ENCODE measurements at places on chromosomes 6 and 20.

DNA sequence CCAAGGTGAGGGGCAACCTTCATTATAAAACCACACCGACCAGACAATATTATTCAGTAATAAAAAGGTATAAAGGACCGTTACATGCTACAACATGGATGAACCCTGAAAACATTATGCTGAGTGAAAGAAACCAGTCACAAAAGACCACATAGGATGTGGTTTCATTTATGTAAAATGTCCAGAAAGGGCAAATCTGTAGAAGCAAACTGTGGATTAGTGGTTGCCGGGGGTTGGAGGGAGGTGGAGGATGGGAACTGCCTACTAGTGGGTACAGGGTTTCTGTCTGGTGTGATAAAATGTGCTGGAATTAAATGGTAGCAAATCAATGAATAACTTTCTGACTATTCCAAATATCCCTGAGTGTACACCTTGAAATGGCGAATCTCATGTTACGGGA, 10.2 kb upstream of the PRND start:
- DNase-seq = no peak

DNA sequence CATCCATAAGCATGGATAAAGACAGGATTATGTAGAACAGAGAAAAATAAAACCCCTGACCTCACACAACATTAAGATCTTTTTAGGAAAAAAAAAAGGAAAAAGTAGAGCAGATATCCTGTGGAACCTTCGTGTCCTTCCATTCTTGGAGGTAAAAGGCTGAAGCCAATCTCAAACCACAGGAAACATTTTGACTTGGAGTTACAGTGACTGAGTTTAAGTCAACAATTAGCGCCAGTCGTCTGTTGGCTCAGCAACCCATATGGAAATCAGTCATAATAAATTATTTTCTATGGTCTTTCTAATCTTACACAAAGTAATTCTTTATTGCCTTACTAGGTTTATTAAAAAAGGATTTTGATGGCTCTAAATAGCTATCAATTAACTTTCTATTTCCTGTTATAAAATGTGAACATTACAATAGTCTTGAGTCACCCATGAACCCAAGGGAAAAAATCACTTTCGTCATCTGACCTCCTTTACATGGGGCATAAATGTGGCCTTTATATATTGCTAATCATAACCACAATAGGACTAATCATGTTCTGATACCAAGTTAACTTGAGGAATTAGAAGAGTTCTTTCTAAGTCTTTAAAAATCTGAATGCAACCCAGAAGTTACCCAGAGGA, 592.9 kb downstream of the TFAP2B start:
- DNase-seq = no peak

DNA sequence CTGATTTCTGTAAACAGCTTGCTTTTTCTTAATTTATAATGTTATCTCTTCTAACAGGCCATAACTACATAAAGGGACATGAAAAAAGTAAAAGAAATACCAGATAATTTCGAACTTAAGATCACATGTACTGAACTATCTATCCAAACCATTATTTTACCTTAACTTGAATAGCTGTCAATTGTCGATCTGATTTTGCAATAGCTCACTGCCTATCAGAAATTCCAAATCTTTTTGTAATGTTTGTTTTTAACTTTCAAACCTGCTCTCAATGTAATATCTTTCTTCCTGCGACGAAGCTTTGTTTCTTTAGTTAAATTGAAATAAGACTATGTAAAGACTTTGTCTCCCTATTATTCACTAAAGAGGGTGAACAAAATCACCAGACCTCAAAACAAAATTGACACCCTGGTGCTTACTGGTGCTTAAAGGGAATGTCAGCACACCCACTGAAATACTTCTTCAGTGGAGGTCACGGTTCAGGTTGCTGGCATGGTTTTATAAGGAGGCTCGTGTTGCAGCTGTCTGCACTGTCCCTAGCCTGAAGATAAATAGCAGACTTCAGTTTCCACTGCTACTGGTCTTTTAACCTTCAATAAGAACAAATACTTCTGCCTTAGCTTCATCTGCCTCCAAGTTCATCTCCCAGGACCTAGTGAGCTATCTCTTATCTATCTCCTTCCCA, 117.5 kb upstream of the QKI start:
- DNase-seq = no peak

DNA sequence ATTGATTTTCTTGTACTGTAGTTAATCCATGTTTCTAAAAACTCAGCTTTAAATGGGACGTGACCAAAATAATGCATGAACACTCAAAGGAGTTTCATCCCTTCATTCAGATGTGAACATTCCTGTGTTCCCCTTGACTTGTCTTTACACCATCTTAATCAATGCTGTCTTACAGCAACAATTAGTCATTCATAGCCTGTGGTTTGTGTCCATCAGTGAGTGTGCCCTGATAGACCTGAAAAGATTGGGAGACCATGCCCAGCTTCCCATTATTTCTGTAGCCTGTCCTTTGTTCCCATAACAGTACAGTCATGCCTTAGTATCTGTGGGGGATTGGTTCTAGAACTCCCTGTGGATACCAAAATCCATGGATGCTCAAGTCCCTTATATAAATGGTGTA, 23.9 kb downstream of the NT5E start:
- no peak for DNase-seq

DNA sequence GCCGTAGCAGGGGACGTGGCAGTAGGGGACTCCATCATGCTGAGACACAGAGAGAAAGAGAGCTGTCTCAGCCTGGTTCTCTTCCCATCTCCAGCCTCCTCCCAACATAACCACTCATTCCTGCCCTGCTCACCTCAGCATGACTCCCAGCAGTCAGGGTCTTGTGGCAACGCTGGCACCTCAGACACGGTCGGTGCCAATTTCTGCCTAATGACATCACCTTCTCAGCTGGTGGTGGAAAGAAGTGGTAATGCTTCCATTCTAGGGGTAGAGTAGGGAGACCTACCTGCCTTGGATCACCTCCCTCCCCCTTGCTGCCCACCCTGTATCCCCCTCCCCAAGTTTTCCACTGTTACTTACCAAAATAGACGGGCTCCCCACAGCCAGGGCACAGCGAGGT, 2.5 kb downstream of the CRIP3 start:
- no peak for DNase-seq

- DNase-seq = no peak
Measured at GRCh38 chr20:45745015-45745414, 22.9 kb downstream of the SPINT4 start.

DNA sequence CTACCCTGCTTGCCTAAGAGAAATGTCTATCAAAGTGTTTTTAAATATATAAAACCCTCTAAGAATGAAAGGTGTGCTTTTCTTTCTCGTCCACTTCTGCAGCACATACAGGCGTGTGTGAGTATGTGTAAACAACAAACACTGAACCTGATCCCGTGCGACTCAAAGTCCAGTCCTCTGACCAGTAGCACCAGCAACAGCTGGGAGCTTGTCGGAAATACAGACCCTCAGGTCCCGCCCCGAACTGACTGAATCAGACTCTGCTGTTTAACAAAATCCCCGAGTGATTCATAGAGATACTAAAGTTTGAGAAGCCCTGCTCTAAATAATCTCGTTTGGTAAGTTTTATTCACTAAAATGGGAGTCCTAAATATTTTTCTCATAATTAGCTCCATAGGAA, 208.0 kb upstream of the KCNQ5 start:
- DNase-seq = no peak

DNA sequence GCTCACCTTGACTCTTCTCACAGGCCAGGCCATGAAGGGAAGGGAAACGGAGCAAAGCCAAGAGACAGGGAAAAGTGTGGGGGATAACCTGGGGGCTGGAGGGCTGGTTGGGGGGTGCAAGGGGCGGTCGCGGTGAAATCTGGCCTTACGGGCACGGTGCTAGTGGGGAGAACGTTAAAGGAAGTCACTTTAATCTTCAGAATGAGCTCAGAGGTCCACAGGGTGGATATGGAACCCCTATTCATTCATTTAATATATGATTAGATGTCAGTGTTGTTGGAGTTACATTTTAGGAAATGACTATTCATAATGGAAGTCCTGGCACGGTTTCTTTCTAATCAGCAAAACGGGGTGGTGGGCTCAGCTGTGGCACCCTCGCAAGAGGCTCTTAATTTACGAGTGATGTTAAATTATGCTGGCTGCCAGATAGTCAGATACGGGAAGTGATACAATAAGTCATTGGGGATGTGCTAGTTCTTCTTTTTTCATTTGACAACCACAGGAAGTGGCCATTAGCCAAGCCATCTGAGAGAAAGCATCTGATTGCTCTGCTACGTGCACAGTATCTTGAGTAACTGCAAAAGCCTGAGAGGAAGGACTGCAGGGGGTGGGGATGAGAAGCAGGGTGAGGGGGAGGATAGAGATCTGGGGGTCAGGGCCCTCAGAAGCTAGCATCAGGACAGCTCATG, 253.0 kb downstream of the QKI start:
- peak; percentile 35 for DNase-seq

DNA sequence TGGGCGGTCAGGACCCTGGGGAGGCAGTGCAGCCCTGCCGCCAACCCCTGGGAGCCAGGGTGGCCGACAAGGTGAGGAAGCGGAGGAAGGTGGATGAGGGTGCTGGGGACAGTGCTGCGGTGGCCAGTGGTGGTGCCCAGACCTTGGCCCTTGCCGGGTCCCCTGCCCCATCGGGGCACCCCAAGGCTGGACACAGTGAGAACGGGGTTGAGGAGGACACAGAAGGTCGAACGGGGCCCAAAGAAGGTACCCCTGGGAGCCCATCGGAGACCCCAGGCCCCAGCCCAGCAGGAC, 4.0 kb upstream of the COL9A3 start:
- no peak for DNase-seq

- DNase-seq = no peak
Measured at GRCh38 chr6:150150821-150151646, 8.2 kb downstream of the PPP1R14C start.

DNA sequence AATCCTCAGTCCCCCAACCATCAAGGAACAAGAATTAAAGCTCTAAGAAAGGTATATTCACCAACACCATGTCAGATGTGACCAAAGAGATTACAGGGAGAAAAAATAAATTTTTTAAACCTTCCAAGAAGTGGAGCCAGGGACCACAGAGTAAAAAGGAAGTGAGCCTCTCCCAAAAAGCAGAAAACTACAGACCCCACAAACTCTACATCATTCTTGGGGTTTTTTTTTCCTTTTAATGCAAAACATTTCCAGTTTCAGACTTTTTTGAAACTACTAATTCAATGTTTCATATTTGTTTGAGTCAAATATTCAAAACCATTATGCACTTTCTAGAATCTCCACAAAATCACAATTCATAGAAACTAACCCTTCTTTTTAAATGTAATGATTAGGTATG, 6.8 kb upstream of the IL17F start:
- DNase-seq = no peak

GRCh38 chr20:7505152-7505834, 435.0 kb downstream of the HAO1 start:
- no peak for DNase-seq

DNA sequence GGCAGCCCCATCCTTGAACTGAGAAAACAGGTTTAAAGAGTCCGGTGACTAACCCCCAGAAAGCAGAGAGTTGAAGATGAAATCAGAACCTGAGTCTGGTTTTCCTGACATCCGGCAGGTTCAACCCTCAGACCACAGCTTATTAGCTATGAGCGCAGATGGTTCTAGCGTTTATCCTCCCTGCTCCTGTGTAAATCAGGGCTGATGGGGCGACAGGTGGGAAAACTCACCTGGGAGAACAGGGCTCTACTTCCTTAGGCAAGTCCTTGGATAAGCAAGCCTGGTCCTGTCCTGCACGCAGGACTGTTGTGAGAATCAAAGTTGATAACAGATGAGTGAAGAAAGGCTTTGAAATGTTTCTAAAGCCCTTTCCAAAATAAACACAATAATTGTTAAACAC, 31.4 kb downstream of the GHRH start:
- DNase-seq = no peak

GRCh38 chr6:132289756-132290155, 111.5 kb downstream of the MOXD1 start:
- no peak for DNase-seq

DNA sequence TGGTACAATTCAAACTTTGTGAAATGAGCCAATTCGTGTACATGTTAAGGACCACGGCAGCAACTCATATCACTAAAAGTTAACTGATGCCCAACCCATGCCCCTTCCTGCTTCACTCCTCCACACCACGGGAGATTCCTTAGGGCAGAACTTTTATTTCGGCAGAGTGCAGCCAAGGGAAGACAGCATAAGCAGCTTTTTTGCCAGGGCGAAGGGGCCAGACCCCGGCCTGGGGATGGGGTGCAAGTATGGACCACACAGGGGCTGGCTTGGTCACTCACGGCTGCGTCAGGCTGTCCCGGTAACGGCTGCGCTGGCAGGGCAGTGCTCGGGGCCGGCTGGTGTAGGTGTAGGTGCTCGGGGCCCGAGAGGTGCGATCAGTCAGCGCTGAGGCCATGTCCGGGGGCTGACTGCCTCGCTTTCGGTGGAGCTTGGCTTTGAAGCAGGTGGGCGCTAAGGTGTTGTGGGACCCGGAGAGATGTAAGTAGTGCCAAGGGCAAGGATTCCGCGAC, 792 bp downstream of the RSPH3 start:
- DNase-seq = peak; percentile 23

DNA sequence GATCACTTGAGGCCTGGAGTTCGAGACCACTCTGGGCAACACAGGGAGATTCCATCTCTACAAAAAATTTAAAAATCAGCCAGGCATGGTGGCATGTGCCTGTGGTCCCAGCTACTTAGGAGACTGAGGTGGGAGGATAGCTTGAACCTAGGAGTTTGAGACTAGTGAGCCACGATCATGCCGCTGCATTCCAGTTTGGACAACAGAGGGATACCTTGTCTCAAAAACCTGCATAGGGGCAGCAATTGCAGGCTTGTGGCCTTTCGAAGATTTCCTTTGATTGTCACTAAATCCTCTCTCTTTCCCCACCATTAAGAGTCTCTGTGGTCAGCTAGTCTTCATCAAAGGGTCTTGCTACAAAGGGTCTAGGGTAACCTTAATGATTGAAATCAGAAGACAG, 60.3 kb downstream of the UTRN start:
- DNase-seq = no peak

GRCh38 chr6:104182811-104183210, 676.9 kb downstream of the HACE1 start:
- DNase-seq = peak; percentile 55

GRCh38 chr20:16566080-16566479, 7.2 kb downstream of the KIF16B start:
- no peak for DNase-seq

GRCh38 chr6:22437665-22438064, 131.7 kb upstream of the HDGFL1 start:
- no peak for DNase-seq

DNA sequence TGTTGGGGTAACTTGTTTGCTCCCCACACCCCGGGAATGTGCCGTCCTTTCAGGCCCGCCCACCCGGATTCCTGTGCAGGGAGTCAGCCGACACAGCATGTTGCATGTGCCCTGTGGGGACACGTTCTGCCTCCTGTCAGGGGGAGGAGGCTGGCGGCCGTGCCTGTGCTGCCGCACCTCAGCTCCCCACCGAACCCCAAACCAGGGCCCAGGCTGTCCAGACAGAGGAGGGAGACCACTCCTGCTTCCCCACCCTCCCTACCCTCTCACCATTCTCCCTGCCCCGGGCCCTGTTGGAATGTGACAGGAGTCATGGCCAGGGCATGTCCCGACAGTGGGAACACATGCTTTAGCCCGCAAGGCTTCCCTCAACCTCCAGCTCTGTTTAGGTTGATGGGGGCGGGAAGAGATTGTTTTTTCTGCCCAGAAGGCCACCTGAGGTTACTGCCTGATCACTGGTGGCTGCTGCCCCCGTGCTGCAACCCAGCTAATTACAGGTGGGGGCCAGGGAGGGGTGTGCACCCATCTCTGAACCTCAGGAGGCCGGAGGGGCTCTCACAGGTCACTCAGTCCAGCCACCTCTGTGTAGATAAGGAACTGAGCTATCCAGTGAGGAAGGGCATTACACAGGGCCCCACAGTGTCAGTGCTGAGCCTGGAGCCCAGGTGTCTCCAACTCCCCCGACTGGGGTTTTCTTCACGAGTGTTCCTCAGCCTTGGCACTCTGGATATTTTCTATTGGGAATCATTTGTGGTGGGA, 13.6 kb downstream of the LRRC73 start:
- peak; percentile 34 for DNase-seq

All from astrocyte of the spinal cord (primary cell).